ENCODE measurements at places on chromosomes 4 and X.
A peak's percentile ranks its signal among the peaks of the same experiment; 100 is the strongest.

DNA sequence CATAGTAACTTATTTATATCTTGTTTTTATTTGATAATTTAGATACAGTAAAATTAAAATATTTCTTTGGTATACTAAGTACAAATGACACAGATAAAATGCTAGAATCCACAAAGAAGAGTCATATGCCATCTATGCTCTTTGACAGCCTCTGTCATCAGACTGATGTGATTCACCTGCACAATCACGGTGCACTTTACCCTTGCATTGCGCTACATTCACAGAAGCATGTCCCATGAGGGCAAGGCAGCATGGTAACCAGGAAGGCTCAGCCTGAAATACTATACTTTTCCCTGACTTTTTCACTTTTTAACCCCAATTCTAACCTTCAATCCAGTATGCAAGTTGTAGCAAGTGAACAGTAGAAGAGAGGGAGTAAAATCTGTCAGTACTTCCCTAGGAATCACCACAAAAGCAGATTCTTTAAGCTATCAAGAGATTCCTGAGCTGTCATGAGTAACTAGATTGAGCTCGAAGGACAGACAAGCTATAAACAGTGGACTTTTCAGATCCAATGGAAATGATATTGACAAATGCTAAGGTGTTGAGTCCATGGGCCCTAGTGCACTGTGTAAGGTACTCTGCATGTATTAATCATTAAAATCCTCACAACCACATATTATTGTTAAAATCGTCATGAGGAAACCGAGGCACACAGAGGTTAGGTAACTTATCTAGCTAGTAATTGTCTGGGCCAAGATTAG lies 14.2 kb downstream of the SEC24D start:
- no peak for DNase-seq

DNA sequence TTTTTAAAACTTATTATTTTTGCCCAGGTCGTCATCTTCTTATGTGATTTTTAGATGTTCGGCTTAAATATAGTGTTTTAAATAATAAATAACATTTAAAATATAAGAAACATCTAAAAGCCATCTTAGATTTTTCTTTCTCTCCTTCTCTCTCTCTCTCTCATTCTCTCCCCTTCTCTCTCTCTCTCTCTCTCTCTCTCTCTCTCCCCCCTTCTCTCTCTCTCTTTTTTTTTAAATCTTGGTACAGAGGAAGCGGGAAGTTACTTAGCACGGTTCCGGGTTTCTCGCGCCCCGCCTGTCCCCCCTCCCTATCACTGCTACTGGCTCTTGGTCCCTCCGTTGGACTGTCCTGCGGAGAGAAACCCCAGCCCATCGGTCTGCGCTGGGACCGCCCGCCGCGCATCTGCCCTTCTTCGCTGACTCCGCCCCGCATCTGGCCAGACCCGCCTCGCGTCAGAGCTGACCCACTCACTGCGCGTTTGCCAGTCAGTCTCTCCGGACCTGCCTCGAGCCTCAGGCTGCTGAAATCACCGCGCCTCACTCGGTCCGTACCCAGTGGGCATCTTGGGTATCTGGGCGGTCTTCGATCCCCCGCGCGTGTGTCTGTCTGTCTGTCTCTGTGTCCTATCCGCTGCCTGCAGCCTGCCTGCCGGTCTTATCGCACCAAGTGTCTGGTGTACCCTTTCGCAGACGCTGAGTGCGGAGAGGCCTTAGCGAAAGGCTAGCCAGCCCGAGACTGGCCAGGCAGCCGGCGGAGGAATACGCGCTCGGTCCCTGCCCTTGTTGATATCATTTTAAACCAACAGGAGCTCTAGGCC lies at the start of gene PABPC5:
TSS of gene PABPC5 (plus strand) at position 489 of the 818 bp plus-strand sequence. CDS start 739 bp downstream, outside the sequence.
- peak; percentile 77 for DNase-seq

GRCh38 chrX:87392369-87392768 lies 125.2 kb upstream of the KLHL4 start:
- DNase-seq: no peak

GRCh38 chr4:56092540-56092939 lies 143.8 kb downstream of the CEP135 start:
- DNase-seq: no peak

DNA sequence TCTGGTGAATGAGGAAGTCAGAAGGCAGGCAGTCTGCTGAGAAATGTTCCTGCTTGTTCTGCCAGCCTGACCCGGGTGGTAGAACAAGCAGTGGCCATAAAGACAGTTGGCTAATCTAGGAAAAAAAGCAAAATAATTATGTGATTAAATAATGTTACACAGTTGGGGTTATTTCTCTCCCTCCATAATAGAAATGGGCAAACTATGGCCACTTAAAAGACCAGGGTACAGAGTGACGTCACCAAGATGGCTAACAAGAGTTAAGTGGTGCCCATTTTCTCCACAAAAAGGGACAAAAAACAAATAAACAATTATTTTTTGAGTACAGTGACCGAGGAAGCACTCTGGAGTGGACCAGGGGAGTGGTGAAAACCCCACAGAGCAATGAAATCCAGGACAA lies 16.1 kb upstream of the SPANXD start:
- no peak for DNase-seq

GRCh38 chr4:57993944-57994343 lies 883.8 kb upstream of the IGFBP7 start:
- no peak for DNase-seq

- DNase-seq: no peak
These were observed 50.5 kb downstream of the RHOH start for GRCh38 chr4:40247350-40247749.

GRCh38 chrX:52424656-52425055 lies 55.8 kb downstream of the XAGE2 start:
- no peak for DNase-seq

- no peak for DNase-seq
These were observed 153.4 kb upstream of the FAT1 start for GRCh38 chr4:186876961-186877626.

- DNase-seq: no peak
These were observed 993.9 kb downstream of the PDHA2 start for GRCh38 chr4:96833831-96834230.

- no peak for DNase-seq
These were observed 15.0 kb downstream of the APELA start for GRCh38 chr4:164892018-164892417.

DNA sequence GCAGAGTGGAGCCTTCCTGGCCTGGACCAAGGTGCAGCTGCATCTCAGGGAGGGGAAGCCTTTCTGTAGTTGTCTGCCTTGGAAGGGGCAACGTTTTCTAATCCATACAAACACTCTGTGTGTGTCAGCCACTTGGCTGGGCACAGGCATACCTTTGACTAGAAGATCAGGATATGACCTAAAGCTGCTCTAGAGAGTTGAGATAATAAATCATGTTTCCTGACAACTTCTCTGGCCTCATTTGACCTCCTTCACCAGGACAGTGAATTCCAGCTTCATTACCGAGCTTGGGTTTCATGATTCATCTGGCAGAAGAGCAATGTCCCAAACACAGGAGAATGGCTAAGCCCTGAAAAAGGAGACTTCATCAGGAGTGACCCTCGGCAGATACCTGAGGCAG lies 89.6 kb upstream of the KIT start:
- peak; percentile 66 for DNase-seq

- no peak for DNase-seq
These were observed 304.4 kb upstream of the SLIT2 start for GRCh38 chr4:19947349-19947748.

DNA sequence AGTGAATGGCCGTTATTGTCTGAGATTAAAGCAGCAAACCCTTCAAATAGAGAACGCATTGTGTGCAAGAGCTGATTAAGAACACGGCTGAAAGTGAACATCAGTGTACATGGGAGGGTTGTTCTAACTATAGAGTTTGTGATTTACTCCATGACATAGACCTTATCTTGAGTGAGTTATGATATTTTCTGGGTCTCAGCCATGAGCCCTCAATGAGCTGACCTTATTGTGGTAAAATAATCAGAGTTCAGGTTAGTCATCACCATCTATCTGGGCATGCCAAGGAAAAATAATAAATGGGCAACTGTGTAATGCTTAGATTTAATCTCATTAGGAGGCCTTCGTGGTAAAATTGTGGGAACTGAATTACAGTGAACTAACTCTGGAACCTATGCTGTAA lies 33.2 kb upstream of the CLDN24 start:
- DNase-seq: peak; percentile 58

GRCh38 chr4:183376381-183376780 lies 54.2 kb upstream of the CLDN24 start:
- DNase-seq: no peak

DNA sequence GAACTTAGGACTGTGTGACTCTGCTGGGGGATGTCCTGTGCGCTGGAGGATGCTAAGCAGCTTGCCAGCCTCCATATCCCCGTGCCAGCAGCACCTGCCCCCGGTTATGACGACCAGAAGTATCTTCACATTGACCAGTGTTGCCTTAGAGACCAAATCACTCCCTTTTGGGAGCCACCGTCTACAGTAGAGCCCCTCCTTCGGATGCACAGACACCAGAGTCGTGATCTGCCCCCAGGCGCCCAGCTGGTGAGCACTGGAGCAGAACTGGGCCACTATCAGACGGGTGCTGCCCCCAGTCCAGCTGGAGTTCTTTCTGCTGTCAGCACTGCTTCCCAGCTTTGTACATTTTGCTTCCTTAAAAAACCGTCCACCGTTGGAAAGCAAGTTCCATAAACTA lies 30.0 kb upstream of the TADA2B start:
- no peak for DNase-seq

DNA sequence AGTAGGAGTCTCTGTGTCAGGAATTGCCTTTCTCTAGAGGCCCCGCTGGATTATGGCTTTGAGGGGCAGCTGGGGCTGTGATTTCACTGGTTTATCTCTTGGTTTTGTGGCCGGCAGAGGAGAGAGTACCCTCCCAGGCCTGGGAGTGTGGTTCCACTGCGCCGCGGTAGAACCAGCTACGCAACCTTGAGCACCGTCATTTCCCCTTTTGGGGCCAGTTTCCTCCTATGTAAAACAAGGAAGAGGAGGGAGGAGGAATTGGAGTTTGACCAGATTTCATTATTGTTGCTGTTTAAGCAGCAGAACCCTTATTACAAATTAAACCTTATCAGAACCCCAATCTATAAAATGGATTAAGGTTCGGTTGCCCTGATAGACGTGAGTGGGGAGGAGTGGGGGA lies 4.4 kb downstream of the SOX3 start:
- DNase-seq: no peak

DNA sequence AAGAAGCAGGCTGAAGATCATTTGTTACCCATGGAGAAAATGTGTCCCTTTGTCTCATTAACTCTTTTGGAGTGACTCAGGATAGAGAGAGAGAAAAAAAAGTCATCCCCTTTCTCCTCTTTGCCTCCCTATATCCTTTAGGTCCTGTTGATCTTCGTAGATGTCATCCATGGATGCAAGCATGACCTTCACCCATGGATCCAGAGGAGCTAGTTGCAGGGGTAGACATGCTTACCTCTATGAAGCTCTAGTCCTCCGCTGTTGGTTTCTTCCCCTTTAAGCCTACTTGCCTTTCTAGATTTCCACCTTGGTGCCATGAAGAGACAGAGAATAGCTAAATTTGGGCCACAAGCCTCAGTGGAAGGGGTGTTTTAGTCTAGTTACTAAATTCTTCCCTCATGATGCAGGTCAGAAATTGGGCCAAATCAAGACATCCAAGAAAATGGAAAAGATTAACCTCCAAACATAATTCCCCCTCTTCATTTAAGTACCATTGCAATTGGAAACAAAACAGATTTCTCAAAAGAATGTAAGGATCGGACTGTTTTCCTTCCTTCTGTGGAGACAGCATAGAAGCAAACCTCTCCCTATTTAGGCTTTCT lies 178.4 kb downstream of the TECRL start:
- DNase-seq: no peak

GRCh38 chr4:86968547-86968946 lies 33.7 kb downstream of the AFF1 start:
- DNase-seq: no peak

DNA sequence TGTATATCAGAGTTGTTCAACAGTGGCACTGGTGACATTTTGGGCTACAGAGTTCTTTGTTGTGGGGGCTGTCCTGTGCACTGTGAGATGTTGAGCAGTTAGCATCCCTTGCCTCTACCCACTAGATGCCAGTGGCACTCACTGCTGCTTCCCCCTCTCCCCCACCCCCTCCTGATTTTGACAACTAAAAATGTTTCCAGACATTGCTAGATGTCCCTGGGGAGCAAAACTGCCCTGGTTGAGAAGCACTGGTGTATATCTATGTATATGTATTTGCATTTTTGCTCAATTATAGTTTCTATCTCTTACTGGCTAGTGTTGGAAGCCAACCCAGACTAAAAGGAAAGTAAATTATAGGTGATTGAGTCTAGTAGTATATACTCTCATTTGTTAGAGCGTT lies 2.4 kb downstream of the TMEM131L start:
- no peak for DNase-seq

GRCh38 chr4:123785538-123785937 lies 388.9 kb downstream of the SPRY1 start:
- peak; percentile 80 for DNase-seq

- DNase-seq: no peak
These were observed 24.5 kb upstream of the ASMTL start for GRCh38 chrX:1477229-1477628.

GRCh38 chr4:184962125-184962638 lies 56.1 kb upstream of the HELT start:
- no peak for DNase-seq

- peak; percentile 6 for DNase-seq
These were observed 707.9 kb downstream of the CENPC start for GRCh38 chr4:66837279-66837922.

DNA sequence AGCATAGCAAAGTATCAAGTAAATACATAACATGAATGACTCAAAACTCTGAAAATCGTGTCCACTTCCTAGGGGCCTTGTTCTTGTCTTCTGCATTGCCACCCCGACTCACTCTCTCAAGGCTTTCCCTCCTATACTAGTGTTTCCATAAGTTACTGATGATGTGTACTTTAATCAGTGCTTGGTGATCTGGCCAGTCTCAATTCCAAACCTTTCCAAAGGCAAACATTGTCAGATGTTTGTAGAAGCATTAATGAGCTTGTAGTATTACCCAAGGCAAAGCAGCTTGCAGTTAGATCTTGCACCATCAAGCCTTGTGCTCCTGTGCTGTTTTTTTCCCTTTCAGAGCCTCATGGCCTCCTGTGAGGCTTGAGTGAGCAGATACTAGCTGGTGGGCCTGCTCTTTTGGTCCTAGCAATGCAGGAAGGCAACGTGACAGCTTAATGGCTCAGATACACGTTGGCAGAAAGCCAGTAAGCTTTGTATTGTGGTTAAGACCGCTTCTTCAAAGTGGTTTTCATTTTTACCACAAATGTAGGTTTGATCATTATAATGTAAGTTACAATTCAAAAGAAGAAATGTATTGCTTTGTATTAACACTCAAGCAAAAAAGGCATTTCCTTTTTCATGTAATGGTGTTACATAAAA lies 51.8 kb downstream of the RBPJ start:
- peak; percentile 28 for DNase-seq

DNA sequence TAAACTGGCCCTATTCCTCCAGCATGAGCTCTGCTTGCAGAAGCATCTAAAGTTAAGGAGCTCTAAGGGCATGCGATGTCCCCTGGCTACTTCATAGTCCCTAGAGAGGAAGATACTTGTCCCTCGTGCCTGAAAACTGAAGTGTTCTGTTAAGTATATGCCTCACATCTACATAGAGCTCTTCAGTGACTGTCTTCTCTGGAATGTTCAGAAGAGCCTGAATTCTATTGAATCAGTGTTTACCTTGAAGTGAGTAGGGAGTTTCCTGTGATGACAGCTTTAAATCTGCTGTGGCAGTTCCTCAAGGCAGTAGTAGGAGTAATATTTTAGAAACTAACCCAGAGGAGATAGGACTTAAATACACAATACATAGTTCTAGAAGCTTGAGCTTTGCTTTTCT lies 111.2 kb downstream of the ZNF518B start:
- no peak for DNase-seq

GRCh38 chr4:154564311-154564710 lies 1.5 kb downstream of the FGB start:
- DNase-seq: no peak
